ENCODE measurements at places on chromosomes 3 and 15.

DNA sequence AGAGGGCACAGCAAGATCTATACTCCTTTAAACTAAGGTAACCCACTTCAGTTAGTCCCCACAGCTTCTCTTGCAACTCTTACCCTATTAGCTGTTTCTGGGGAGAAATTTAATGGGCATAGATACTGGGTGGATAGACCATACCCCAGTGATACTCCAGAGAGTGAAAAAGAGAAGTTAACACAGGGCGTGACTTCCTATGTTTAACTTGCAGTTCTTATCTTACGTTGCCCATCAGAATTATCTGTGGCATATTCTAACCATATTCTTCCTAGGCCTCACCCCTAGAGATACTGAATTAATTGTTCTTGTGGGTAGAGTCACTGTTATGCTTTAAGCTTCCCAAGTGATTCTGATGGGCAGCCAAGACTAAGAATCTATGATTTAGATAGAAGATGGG lies 485.4 kb upstream of the TPRG1 start:
- DNase-seq, result peak; percentile 22

DNA sequence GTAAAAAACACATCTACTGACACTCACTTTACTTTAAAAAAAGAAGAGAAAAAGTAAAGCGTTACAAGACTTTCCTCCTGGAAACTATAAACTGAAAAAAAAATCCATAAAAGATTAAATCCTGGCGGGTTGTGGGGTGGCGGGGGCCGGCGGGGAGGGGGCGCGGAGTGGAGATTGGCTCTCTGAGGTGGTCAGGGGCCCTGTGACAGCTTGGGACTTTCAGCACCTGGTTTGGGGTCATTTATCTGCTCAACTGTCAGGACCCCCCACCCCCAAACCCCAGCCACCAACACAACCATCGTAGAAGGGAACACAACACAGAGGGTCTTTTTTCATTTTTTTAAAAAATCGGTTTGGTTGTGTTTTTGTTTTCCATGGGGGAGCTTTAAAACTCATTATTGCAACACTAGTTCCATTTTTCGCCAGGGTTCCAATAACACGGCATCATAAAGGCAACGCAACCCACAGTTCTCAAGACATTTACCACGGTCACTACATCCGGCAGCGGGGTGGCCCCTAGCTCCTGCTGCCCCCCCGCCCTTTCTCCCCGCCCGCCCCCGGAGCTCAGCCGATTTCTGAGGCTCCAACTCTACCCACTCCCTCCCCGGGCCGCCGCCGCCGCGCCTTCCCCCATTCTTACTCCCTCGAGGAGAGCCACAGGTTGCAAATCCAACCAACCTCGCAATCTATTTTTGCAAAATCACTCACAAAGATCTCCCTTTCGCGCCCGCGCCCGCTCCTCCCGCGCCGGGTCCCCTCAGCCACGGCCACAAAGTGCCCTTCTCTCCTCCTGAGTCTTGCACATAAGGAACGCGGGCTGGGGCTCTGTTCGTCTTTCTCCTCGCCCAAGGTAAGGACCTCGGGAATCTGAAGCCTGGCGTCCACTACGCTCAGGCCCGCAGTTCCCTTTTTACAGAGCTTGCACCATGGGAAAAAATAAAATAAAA lies 1.8 kb downstream of the BCL6 start:
- DNase-seq, result peak; percentile 42

DNA sequence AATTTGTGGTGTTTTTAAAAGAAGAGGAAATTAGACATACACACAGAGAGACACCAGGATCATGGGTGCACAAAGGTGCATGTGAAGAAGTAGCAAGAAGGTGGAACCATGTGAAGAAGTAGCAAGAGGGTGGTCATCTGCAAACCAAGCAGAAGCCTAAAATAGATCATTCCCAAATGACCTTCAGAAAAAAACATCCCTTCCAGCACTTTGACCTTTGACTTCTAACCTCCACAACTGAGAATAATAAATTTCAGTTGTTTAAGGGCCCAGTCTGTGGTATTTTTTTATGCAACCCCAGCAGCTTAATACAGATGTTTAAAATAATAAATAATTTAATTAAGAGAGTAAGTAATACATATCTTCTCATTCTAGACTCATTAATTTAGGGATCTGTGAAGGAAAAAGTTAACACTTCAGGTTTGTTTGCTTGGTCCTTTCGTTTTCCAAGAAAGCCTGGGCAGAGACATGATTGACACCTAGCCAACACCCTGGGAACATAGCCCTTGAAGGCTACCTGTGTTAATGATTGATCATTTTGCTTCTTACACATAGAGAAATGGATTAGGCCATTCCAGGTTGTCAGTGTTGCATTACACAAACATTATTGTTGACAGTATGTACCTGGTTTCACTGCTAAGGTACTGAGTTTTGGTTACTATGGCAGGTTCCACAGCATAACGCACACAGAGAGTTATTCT lies 1331.2 kb upstream of the GBE1 start:
- DNase-seq, result no peak

DNA sequence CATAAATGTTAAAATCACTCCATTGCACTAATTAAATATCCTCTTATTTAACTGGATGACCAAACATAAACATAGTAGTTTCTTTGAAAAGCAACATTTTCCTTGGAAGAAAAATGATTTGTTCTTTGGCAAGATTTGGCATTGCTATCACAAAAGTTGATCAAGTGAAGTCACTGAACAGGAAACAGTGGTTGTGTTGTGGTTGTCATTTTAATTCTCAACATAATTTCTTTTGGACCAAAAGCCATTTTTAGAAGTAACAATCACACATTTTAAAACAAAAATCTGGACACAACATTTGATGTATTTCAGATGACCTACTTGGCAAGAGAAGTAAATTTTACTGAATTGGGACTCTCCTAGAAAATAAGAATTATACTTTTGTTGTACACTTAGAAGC lies 872.3 kb downstream of the ROBO1 start:
- DNase-seq, result no peak

DNA sequence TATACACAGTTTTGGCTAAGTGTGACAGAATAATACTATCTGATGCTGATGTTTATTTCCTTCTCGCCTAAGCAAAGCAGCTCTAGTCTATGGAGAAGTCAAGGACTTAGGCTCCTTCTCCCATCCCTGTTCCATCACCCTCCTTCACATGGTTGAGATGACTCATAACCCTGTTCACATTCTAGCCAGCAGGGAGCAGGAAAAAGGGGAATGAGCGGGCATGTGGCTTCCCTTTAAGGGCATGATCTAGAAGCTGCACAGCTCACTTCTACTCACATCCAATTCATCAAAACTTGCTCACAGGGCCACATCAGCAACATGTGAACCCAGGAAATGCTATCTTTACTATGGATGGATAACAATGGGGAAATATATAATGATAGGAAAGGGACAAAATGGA lies 40.9 kb downstream of the CBLB start:
- DNase-seq, result no peak

DNA sequence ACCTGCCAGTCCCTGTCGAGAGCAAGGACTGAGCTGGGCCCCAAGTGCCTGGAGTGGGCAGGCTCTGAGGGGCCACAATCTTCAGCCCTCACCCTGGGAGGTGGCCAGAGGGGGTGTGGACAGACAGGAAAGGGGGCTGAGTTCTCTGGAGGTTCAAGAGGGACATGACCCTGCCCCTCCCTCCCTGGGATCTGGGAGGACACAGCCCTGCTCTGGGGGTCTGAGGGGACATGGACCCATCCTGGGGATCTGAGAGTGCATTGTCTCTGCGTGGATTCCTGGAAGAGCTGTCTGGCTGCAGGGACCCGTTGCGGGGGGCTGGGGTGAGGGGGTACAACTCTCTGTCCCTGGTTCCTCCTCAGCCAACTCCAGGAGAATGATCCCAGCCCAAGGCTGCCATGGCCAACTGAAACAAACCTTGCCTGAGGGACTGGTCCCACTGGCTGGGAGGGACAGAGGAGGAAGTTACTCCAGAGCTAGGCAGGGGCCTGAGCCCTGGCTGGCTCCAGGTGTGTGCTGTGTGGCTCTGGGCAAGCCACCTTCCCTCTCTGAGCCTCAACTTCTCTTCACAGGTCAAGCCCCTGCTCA lies 29.0 kb downstream of the PTH1R start:
- no peak for DNase-seq

DNA sequence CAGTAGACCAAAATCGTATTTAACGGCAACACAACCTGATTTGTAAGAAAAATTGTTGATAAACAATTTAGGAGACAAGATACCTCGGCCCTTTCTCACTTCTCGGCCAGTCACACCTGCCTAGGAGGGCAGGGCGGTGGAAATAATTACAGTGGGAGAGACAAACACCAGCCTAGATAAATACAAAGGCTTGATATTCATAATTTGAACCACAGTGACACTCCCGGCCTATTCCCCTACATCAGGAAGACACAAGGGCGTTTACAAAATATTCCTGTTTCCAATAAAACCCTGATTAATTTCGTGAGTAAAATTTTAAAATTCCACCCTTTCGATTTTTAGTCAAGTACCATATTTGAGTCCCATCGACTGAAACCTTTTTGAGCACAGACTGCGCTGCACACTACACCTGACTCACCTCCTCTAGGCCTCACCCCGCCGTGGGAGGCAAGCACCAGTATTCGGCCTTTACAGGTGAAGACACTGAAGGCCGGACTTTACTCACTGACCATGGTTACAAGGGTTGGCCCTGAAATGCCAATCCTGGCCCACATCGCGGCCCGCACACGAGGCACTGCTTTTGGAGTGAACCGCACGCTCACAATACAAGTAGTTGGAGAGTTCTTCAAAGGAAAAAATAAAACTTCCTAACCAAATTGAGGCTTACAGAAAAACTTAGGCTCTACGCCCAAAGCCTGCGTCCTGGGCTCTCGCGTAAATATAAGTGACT lies 794 bp downstream of the ARPP19 start:
- DNase-seq, result peak; percentile 31

GRCh38 chr3:154034797-154035330 lies 86.3 kb upstream of the ARHGEF26 start:
- DNase-seq, result no peak

DNA sequence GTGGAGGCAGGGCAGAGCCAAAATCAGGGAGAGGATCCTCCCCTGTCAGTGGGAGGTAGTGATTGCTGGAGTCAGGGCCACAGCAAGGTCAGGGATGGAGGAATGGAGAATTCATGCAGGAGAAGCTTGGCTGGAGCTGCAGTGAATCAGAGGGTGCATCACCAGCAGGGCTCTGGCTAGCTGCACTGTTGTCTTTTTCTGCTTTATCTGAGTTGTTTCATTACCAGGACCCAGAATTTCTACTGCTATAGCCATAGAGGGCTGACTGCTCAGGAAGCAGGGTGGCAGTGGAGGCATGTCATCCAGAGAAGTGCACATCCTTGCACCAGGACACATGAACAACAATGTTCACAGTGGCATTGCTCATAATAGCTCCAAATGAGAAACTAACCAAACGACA lies 113.5 kb upstream of the GALNT15 start:
- DNase-seq, result no peak

DNA sequence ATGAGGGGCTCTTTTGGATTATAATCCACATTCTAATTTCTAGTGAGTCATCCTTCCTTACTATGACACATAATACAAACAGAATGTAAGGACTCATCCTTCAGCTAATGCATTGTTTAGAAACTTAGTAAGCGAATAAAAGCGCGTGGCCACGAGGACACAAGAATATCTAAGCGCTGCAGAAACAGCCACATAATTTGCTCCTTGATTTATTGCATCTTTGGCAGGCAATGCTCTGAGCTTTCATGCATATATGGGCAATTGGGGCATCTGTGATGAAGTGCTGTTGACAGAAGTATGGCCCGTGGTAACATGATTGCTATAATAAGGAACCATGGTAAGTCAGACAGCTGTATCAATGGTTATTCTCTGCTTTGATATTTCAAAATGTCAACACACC lies 191.3 kb upstream of the ZNF385D start:
- no peak for DNase-seq

GRCh38 chr15:34179234-34179633 lies 30.7 kb downstream of the KATNBL1 start:
- DNase-seq, result no peak

GRCh38 chr15:31345606-31346366 lies 19.2 kb downstream of the KLF13 start:
- no peak for DNase-seq

Data from germinal center (tissue), 1 donor.